ENCODE measurements at places on chromosomes 6 and 20.

- DNase-seq = no peak
Observed at GRCh38 chr20:48722002-48722731, 105.6 kb downstream of the PREX1 start.

- DNase-seq = peak; percentile 2
Observed at GRCh38 chr6:78810146-78810545, 57.2 kb upstream of the IRAK1BP1 start.

GRCh38 chr6:1624058-1624850 lies 14.5 kb downstream of the FOXC1 start:
- no peak for DNase-seq

GRCh38 chr6:129239825-129240491 lies 357.0 kb downstream of the LAMA2 start:
- DNase-seq = no peak

- DNase-seq = no peak
Observed at GRCh38 chr6:28008053-28008452, 51.0 kb downstream of the OR2B6 start.

- no peak for DNase-seq
Observed at GRCh38 chr20:37542281-37542680, 14.6 kb upstream of the BLCAP start.

Measured in foreskin melanocyte (primary cell).